ENCODE measurements at places on chromosomes 1 and 21.
A peak's percentile ranks its signal among the peaks of the same experiment; 100 is the strongest.

DNA sequence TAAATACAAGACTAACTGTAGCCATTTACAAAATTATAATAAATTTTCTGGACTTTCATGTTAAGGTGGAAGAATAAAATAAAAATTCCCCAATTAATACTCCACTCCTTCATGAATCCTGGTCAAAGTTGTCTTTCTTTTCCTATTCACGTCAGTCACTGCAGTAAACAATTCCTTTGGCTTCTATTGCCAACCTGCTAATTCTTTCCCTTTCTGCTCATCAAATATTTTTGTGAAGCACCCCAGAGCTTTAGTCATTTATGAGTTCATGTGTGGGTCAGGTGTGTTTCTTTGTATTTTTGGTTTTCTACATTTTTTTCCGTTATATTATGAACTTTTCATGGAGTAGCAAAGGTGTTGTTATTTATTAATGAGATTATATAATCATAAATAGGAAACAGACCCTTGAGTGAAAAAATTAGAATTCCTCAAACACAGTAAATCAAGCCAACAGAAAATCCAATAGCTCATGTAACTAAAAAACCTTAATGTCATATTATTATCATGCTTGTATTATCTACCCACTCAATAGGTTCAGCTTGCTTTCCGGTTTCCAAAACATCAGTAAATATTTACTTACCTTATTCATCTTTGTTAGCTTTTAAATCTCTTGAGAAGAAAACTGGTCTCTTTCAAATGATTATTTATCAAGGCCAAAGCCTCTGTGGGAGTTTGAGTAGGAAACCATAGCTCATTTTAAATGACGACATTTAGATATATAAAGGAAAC, 29.6 kb upstream of the PLA2G4A start:
- no peak for DNase-seq

DNA sequence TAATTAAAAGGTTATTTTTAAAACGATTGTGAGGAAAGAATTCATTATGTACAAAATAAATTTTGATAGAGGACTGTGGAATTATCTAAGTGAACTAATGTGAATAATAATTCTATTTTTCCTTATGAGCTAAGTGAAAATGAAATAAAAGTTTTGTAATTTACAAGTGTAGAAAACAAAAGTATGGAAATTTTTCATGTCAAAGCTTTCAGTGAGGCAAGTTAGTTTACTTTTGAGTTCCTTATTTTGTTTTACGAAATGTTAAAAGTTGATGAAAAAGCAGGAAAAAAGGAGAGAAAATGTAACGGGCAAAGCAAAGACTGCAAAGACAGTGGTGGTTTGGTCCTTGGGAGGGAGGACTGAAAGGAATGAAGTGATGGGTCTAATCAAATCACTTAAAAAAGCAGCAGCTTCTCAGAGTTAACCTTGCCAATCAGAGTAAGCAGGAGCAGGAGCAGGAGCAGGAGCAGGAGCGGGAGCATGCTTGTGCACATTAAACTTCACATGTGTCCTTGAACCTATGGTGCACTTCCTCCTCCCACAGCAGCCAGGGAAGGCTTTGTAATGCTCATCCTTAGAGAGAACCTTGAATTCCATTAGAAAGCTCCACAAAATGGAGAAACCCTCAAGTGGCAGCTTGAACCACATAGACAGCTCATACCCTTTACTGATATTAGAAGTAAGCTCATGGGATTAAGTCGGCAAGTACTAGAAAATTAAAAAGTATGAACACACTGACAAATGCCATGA, 133.4 kb downstream of the LHX4 start:
- DNase-seq: no peak

DNA sequence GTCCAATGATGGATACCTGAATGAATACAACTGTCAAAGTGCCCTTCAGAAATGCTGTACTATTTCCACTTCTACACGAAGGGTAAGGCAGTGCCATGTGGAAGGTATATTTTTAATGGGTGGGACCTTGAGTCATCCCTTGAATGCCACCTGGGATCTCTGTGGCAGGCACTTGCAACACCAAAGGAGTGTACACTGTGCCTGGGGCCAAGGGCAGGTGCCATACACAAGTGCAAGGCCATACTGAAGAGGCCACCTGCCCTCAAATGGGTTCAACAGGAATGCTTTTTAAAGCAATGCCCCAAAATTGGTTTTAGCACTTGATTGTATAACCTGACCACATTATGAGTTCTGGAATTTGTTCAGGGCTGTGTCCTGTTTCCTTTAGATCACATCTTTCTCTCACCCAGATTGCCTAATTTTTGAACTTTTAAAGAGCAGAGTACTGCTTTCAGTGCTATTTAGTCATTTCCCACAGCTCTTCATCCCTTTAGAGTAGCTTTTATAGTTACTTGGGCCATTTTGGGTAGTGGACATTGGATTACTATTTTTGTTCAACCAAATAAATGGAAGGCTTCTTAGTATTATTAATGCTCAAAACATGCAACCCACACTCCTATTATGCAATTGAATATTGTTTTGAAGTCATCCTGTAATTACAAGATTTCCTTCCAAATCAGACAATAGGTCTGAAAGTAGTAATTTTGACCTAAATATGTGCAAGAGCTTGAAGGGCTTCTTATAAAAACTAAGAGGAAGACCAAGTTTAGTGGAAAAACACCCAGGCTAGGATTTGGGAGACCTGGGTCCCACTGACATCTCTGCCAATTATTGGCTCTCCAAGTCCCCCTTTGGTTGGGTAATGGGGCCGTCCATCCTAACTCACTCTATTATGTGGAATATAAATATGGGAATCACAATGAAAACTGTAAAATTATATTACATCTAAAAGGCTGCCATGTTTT, 57.2 kb downstream of the LEPR start:
- no peak for DNase-seq

DNA sequence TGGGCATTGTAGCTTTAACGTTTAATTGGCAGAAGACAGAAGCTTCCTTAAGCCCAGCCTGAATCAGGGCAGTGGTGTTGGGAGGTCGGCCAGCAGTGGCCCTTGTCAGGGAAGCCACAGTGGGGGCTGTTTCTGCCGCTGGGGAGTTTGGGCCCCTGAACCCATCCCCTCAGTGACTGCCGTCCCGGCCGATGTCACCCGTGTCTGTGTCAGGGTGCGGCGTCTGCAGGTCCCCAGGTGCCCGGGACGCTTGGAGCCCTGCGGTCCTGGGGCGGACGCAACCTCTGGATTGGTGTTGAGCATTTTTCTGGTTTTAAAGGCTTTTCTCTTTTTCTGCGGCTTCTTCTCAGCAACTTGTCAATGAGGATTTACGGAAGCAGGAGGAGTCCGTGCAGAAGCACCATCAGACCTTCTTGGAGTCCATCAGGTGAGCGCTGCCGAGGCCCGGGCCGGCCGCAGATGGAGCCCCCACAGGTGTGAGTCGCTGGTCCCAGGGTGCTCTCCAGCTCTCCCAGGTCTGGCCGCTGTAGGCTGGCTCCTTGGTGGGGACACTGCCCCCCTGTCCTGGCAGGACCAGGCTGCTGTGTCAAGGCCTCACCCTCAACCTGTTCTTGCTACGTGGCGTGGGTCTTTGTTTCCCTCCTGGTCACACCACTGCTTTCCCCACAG, 2.3 kb downstream of the ATAD3C start:
- DNase-seq: no peak

- DNase-seq: peak; percentile 71
Measured at GRCh38 chr1:101314244-101314643, 77.4 kb downstream of the S1PR1 start.

Data from ACHN (cell line).